ENCODE measurements at places on chromosomes 2 and 18. TPM values are rescaled to one million over a fixed set of nuclear protein-coding genes. Genes with fewer than 3 reads are reported as not detected.

The TSPYL6 gene
- total RNA-seq = not detected

The REG3A gene
- total RNA-seq = not detected

The CD207 gene
- 0.22 TPM for total RNA-seq

The PTPRN gene
- total RNA-seq = 2.3 TPM

The CCBE1 gene
- 0.31 TPM for total RNA-seq

The NTSR2 gene
- total RNA-seq = not detected

The GTF2A1L gene
- total RNA-seq = not detected

The TTR gene
- 1.2 TPM for total RNA-seq

The ANKMY1 gene
- 19.9 TPM for total RNA-seq

The ZRANB3 gene
- 3.2 TPM for total RNA-seq

The C2orf80 gene
- total RNA-seq = not detected

The XDH gene
- 75.2 TPM for total RNA-seq

The CRYBA2 gene
- 6.9 TPM for total RNA-seq

The GREB1 gene
- total RNA-seq = 0.85 TPM

The ALK gene
- total RNA-seq = 0.25 TPM

The UNC80 gene
- total RNA-seq = 0.20 TPM

The CNGA3 gene
- total RNA-seq = 0.27 TPM

The BMP10 gene
- total RNA-seq = not detected

The ANKRD30B gene
- total RNA-seq = 0.24 TPM

The SPDYA gene
- total RNA-seq = 1.5 TPM

The RIT2 gene
- not detected for total RNA-seq

The ARHGEF4 gene
- 1.1 TPM for total RNA-seq

The RESP18 gene
- not detected for total RNA-seq

The ZAP70 gene
- total RNA-seq = 2.8 TPM

The RNU2-63P gene
- total RNA-seq = 15.7 TPM

The SATB2 gene
- total RNA-seq = 240 TPM

The GCG gene
- total RNA-seq = 55.9 TPM

The HJURP gene
- total RNA-seq = 6.3 TPM

The KCNG3 gene
- total RNA-seq = 5.9 TPM

The TCF23 gene
- not detected for total RNA-seq

The GIGYF2 gene
- 66.3 TPM for total RNA-seq

The ABCG5 gene
- 0.14 TPM for total RNA-seq

The AGXT gene
- total RNA-seq = 0.59 TPM

The GRB14 gene
- 1.2 TPM for total RNA-seq

The TUBA3E gene
- total RNA-seq = not detected

The TMEM17 gene
- total RNA-seq = 0.84 TPM

The PRKCE gene
- 29.2 TPM for total RNA-seq

The MROH2A gene
- not detected for total RNA-seq

The ADAM23 gene
- 1.8 TPM for total RNA-seq

The EIPR1 gene
- 21.3 TPM for total RNA-seq

The DNAJC5G gene
- total RNA-seq = not detected

The MYO3B gene
- 0.09 TPM for total RNA-seq

The FKBP7 gene
- total RNA-seq = 3.5 TPM

The DPP4 gene
- 30.1 TPM for total RNA-seq

The UGT1A4 gene
- 4.0 TPM for total RNA-seq

The ACTG2 gene
- total RNA-seq = 765 TPM

The SLC35F5 gene
- total RNA-seq = 132 TPM

The MGAT4A gene
- total RNA-seq = 115 TPM

The POTEF gene
- total RNA-seq = not detected
